ENCODE measurements at places on chromosomes 6 and 20.
A peak's percentile ranks its signal among the peaks of the same experiment; 100 is the strongest.

DNA sequence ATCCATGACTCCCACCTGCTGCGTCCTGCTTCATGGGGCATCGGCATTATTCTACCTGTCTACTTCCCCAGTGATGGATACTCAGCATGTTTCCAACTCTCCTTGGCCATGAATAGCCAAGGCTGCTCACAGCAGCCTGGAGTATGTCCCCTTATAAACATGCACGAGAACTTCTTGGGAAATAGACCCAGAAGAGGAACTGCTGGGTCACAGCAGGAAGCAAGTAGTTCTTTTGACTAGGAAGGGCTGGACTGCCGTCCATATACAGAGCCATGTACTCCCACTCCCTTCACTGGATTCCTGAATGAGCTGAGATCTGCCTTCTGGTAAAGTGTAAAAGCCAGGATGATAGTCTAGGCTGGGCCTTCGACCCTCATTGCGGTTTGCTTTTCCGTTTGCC, 106.3 kb upstream of the KCNK16 start:
- no peaks in the 10 kb centered on the region for H3K27me3 ChIP-seq
- H3K4me1 ChIP-seq: no peaks in the 10 kb centered on the region
- no peaks in the 10 kb centered on the region for H3K36me3 ChIP-seq
- H3K4me3 ChIP-seq: no peak overlapping the region

GRCh38 chr20:58624687-58625086, 26.4 kb upstream of the STX16 start:
- no peaks in the 10 kb centered on the region for H3K27me3 ChIP-seq
- H3K4me1 ChIP-seq: no peaks in the 10 kb centered on the region
- H3K27ac ChIP-seq: no peak overlapping the region
- no peaks in the 10 kb centered on the region for H3K36me3 ChIP-seq

- no peak overlapping the region for H3K27ac ChIP-seq
- no peaks in the 10 kb centered on the region for H3K27me3 ChIP-seq
- no peak for DNase-seq
- H3K4me1 ChIP-seq: no peaks in the 10 kb centered on the region
These were observed 406.3 kb upstream of the RUNX2 start for GRCh38 chr6:44921798-44922197.

GRCh38 chr6:140581601-140582000, 1207.2 kb upstream of the CITED2 start:
- no peak for DNase-seq
- H3K36me3 ChIP-seq: no peaks in the 10 kb centered on the region
- H3K4me1 ChIP-seq: no peaks in the 10 kb centered on the region
- no peak overlapping the region for H3K27ac ChIP-seq
- H3K27me3 ChIP-seq: no peaks in the 10 kb centered on the region
- no peak overlapping the region for H3K4me3 ChIP-seq

DNA sequence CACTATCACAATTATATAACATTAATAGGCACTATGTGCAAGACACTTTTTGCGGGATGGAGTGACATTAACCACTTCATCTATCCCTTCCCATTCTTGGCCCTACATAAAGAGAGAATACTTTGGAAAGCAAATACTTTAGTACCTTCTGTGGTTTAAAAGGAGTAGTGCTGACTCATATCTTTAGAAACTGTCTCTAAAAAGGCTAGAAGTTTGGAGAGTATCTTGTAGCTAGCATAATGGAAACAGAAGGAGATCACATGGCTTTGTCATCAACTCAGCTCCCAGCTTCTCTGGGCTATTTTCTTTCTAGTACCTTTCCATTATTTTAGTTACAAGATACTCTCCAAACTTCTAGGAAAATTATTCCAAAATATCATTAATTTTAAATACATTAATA, 157.5 kb downstream of the ADGRG6 start:
- no peaks in the 10 kb centered on the region for H3K27me3 ChIP-seq
- H3K36me3 ChIP-seq: no peaks in the 10 kb centered on the region
- no peak overlapping the region for H3K27ac ChIP-seq
- no peak for DNase-seq
- H3K4me1 ChIP-seq: peaks cover 3% of the 10 kb centered on the region

DNA sequence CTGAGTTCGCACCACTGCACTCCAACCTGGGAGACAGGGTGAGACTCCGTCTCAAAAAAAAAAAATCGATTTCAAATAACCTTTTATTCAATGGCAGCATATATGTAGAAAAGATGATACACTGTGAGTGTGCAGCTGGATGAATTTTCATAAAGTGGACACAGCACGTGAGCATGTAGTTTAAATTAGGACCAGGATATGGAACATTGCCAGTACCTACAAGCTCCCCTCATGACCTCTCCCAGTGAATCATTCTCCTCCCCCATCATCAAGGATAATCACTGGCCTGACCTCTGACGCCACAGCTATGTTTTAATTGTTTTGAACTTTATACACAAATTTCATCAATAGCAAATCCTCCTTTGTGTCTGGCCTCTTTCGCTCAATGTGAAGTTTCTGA, 53.8 kb upstream of the HDAC2 start:
- H3K27me3 ChIP-seq: no peaks in the 10 kb centered on the region
- no peak overlapping the region for H3K4me3 ChIP-seq
- no peak overlapping the region for H3K27ac ChIP-seq
- no peak for DNase-seq

DNA sequence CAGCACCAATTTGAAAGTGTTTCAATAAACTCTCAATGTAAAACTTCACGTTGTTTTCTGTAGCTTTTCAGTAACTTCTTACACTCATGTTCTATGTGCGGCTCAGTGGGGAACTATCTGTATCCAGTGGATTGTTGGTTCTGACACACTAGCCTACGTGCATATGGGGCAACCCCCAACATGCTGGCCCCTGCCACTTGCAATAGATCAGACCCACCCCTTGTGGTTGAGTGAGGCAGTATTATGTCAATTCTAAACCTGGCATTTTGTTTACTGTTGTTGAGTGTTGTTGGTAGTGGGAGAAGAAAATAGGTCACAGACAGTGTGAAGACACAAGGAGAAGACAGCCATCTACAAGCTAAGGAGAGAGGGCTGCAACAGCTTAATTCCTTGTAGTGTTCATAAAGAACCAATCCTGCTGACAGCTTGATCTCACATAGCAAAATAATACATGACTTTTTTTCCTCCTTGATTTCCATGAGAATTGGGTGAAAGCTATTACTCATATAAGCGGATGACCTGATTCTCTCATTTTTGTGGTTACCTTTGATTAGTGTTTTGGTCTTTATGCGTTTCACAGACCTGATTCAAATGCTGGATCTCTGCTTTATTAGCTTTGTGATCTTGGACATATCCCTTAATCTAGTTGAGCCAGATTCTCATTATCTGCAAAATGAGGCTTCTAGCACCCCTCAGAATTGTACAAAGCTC, 320.4 kb downstream of the LAMA2 start:
- no peak for DNase-seq
- no peak overlapping the region for H3K4me3 ChIP-seq
- no peaks in the 10 kb centered on the region for H3K36me3 ChIP-seq
- H3K4me1 ChIP-seq: no peaks in the 10 kb centered on the region
- no peak overlapping the region for H3K27ac ChIP-seq
- no peaks in the 10 kb centered on the region for H3K27me3 ChIP-seq

DNA sequence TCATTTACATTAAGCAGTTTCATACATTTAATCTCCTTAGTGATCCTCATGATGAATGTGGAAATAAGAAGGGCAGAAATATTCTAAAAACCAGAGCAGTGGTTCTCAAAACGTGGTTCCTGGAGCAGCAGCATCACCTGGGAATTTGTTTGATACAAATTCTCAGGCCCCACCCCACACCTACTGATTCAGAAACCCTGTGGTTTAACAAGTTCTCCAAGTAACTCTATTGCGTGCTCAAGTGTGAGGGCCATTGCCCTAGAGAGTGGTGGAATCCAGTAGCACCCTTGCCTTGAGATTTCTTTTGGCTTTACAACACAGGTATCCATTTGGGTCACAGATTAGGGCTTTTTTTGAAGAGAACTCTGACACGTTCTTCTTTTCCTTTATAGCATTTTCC, 354.6 kb upstream of the FLRT3 start:
- no peak for DNase-seq
- H3K36me3 ChIP-seq: no peaks in the 10 kb centered on the region
- no peaks in the 10 kb centered on the region for H3K4me1 ChIP-seq
- H3K4me3 ChIP-seq: no peak overlapping the region
- no peak overlapping the region for H3K27ac ChIP-seq

DNA sequence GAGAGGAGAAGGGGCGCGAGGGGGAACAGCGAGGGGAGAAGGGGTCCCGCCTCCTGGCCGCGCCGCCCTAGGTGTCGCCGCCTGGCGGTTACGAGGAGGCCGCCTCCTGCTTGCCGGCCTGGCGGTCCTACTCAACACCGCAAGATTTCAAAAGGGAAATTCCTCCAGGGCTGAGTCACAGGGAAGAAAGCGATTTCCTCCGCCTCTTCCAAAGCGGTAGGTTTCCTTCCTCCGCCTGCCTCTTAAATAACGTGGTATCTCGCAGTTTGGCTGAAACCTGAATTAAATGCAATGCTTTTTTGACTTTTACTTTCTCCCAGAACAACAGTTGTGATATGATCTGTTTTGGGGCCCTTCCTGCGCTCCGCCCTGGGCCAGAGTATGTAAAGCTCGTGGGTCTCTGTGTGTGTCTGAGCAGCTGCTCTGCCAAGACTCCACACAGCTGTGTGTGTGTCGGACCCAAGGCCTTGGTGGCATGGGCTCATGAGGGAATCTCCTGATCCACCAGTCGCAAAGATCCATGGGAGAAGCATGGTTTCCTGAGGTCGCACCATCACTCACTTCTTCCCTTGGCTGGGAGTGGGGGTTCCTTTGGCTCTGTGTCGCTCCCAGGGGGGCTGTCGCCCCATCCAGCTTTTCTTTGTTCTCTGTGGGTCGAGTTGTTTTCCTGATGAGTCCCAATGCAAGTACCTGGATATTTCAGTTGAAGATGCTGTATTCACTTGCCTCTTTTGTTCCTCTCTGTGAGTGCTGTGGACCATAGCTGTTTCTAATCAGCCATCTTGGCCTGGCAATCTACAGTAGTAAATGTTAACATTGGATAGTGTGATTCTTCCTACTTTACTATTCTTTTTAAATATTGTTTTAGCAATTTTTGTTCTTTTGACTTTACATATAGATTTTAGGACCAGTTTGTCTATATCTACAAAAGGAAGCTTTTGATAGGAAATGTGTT, 31.6 kb upstream of the NOTCH4 start:
- no peak overlapping the region for H3K27ac ChIP-seq
- DNase-seq: peak; percentile 90
- H3K27me3 ChIP-seq: no peaks in the 10 kb centered on the region
- no peaks in the 10 kb centered on the region for H3K4me1 ChIP-seq

- no peaks in the 10 kb centered on the region for H3K27me3 ChIP-seq
- H3K4me1 ChIP-seq: no peaks in the 10 kb centered on the region
- H3K36me3 ChIP-seq: no peaks in the 10 kb centered on the region
- no peak overlapping the region for H3K27ac ChIP-seq
- no peak for DNase-seq
These were observed 932 bp downstream of the PACRG start for GRCh38 chr6:162728706-162729105.

Measured in aorta (tissue), 5 donors.